ENCODE measurements at places on chromosomes 7 and 10.

DNA sequence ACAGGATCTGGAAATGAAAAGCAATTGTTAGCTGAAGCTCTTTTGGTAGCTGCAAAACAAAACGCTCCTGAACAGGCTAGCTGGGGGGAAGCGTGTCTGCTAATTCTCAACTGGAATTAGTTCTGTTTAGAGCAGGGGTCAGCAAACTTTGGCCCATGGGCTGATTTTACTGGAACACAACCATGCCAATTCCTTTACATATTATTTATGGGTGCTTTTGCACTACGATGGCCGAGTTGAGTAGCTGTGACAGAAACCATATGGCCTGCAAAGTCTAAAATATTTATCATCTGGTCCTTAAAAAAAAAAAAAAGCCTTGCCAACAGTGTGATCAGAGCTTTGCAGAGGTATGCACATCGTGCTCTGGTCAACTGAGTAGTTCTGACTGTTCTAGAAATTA lies 108.4 kb upstream of the PDLIM1 start:
- DNase-seq = no peak

- DNase-seq = no peak
These were observed 97.8 kb upstream of the COL1A2 start for GRCh38 chr7:94296881-94297280.

DNA sequence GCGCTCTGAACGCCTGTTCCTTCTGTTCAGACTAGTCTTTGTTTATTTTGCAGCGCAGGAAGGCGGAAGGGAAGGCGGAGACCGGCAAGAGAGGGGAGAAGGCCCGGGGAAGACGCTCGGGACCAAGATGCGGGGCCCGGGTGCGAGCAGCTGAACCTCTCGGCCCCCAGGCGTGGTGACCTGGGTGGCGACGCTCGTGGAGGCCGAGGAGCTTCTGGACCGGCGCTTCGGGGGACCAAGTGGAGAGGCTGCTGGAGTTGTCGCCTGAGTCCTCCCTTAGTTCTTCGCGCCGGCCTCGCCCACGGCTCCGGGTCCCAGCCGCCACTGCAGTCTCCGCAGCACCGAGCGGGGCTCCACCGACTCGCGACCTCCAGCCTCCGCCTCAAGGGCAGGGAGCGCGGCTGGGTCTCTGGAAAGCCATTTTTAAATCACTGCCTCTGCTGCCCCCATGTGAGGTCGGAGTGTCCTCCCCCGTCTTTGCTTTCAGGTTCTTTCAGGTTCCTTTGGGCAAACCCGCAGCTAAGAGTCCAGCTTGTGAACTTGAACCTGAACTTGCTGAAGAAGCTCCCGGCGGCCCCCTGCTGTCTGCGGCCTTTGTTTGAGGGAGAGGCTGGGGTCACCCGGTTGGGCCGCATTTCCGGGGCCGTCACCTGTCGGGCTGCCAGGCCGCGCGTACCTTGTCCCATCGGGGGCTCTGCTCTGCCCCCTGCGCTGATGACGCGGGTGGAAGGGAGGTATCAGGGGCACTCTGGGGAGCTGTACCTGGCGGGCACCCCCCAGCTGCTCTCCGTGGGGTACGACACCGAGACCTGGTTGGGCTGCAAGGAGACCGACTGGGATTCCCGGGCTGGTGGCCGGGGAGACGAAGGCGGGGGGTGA lies 136.0 kb downstream of the KIF20B start:
- no peak for DNase-seq

DNA sequence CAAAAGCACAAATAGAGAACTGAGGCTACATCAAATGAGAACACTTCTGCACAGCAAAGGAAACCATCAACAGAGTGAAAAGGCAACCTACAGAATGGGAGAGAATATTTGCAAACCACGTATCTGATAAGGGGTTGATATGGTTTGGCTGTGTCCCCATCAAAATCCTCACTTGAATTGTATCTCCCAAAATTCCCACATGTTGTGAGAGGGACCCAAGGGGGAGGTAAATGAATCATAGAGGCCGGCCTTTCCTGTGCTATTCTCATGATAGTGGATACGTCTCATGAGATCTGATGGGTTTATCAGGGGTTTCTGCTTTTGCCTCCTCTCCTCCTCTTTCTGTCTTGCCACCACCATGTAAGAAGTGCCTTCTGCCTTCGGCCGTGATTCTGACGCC lies 120.6 kb upstream of the FRMD4A start:
- DNase-seq = no peak

DNA sequence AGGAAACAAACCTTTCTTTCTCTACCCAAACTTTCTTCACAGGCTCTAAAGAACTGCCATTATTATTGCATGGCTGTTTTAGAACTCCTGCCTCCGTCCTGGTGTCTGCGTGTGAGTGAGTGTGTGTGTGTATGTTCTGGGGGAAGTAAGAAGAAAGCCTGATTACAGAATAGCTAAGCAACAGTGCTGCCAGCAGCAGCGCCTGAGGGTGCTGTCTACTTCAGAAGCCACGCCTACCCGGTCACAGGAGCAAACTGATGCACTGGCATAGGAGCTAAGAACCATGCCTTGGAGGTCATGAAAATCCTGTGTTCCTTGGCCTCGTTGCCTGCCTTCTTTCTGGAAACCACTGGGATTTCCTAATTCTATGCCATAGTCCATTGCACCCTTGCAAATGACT lies 25.2 kb downstream of the LIPK start:
- peak; percentile 32 for DNase-seq

- no peak for DNase-seq
These were observed 130.5 kb upstream of the PFKP start for GRCh38 chr10:2936816-2937215.

All from KBM-7 (cell line).